ENCODE measurements at places on chromosomes 13 and 19. TPM values are rescaled to one million over a fixed set of nuclear protein-coding genes. Genes with fewer than 3 reads are reported as not detected.

DNA sequence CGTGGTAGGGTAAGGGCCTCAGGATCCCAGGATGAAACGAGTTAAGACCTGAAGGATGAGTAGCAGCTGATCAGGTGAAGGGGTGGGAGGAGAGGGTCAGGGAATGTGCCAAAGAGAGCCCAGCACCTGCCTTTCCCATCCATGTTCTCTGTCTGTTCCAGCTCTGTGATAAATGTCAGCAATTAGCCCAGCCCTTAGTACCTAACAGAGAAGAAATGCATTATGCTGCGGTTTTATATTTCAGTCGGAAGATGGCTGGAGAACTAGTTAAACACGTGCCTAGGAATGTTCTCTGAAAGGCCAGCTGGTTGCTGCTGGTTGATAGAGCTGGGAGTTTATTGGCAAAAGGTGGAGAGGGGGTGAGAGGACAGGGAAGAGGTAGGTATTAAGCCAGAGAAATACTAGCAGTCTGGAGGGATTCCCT lies 268.2 kb downstream of the SHISA2 start:
- no peak for DNase-seq

GRCh38 chr13:51425410-51426042 lies 27.3 kb downstream of the INTS6 start:
- no peak for DNase-seq

ATP4B gene
- not detected for total RNA-seq

DNA sequence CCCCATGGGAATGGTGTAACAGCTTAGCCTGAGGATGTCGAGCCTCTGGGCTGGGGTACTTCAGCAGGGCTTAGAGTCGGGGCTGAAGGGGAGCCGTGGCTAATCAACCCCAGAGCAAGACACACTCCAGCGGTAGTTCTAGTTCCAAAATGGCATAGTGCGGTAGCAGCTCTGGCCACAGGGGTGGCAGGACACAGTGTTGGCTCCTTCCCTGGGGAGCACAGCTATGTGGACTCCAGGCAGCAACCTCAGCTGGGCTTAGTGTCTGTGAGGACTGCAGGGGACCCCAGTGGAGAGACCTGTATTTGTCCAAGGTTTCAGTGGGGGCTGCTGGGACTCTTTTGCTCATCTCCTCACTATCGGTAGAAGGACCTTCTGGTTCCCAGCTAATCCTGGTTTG lies 70.8 kb upstream of the PCDH20 start:
- no peak for DNase-seq

GRCh38 chr19:15445807-15446376 lies 3.9 kb downstream of the WIZ start:
- DNase-seq = no peak

FCHO1 gene
- 55.0 TPM for total RNA-seq

REEP6 gene
- 1.7 TPM for total RNA-seq

GRCh38 chr19:31534786-31535657 lies 185.8 kb upstream of the TSHZ3 start:
- no peak for DNase-seq

RGL3 gene
- total RNA-seq = not detected

ZNF382 gene
- 12.0 TPM for total RNA-seq

DNA sequence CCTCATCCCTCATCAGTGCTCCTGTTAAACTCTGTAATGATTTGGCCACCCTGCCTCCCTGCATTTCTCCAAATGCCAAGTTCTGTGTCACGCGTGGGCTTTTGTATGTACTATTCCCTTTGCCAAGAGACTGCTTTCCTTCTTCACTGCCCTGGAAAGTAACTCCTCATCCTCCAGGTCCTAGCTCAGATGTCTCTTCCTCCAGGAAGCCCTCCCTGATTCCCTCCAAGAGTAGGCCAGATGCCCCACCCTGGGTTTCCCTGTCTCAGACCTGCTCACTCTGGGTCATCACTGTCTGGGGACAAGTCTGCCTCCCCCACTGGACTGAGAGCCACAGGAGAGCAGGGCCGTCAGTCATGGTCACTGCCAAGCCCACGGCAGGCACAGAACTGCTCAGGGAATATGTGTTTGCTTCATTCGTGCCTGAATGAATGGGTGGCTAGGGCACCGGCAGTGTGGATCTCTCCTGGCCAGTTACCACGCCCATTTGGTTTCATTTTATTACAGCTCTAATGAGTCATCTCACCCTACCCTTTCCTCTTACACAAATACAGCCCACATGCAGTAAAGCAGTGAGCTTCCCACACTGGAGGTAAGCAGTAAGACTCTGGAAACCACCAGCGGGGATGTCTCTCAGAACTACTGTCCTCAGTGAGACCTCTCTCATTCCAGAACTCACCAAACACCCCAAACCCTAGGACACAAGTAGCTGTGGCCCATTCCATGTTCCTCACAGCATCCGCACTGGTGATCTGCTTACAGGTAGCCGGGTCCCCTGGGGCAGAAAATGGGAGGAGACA lies 12.1 kb upstream of the GPR4 start:
- peak; percentile 50 for DNase-seq

DNA sequence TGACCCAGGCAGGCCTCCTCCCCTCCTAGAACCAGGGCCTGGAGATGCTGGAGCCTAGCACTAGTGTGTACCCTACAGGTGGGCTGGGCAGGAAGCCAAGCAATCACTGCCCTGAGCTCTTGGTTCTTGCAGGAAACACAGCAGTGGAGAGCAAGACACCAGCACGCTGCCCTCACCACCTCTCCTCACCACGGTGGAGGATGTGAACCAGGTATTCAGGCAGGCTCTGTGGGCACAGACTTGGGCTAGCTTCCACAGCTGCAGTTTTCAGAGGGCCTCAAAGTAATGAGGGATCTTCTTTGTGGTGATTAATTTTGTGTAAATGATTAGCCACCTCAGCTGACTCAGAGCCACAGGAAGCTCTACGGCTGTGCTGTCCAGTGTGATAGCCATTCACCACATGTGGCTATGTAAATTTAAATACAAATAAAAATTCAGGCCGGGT lies 13.6 kb upstream of the GPI start:
- DNase-seq = peak; percentile 54

SMAD9 gene
- total RNA-seq = not detected

GRCh38 chr13:97369261-97369893 lies 64.6 kb upstream of the RAP2A start:
- DNase-seq = no peak

DNA sequence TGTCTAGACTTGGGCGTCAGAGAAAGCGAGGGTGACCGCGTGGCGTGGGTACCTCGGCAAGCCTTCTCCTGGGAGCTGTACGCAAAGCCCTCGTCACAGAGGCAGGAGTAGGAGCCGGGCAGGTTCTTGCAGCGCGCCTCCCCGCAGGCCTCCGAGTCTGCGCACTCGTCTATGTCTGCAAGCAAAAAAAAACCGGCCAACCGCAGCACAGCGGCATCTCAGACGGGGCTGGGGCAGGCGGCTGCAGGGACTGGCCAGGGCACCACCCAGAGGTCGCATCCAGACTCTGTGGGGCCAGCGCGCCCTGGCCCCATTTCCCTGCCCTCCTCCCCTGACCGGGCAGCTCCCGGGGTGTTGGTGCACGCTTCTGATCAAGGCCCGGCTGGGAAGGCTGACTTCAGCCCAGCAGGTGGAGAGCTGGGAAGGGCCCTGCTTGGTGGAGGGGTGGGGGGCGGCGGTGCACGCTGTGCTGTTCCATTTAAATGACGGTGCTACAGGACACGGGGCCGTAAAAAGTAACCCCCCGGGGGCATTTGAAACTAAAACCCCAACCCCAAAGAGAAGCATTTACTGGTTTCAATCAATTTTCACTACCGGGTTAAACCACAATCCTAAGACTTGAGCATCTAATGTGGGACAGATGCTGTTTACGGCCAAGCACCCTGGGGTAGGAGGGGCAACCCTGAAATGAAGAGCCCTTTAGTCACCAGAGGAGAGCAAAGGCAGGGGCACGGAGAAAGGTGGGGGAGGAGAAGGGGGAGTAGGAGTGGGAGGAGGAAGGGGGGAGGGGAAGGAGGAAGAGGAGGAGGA lies 28.2 kb downstream of the GAS6 start:
- DNase-seq = no peak

CPAMD8 gene
- 0.11 TPM for total RNA-seq

ZNF865 gene
- 14.8 TPM for total RNA-seq

DNA sequence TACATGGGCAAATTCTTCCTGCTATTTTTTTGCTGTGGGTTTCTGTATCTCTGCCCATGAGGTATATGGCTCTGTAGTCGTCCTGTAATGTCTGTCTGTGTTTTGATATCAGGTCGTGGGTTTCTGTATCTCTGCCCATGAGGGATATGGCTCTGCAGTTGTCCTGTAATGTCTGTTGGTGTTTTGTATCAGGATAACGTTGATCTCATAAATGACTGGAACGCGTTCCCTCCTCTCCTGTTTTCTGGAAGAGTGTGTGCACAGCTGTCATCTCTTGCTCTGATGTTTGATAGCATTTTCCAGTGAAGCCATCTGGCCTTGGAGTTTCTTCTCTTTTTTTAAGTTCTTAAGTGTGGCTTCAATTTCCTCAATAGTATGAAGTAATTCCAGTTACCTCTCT lies 57.2 kb downstream of the SOX1 start:
- no peak for DNase-seq

EDNRB gene
- not detected for total RNA-seq

DNA sequence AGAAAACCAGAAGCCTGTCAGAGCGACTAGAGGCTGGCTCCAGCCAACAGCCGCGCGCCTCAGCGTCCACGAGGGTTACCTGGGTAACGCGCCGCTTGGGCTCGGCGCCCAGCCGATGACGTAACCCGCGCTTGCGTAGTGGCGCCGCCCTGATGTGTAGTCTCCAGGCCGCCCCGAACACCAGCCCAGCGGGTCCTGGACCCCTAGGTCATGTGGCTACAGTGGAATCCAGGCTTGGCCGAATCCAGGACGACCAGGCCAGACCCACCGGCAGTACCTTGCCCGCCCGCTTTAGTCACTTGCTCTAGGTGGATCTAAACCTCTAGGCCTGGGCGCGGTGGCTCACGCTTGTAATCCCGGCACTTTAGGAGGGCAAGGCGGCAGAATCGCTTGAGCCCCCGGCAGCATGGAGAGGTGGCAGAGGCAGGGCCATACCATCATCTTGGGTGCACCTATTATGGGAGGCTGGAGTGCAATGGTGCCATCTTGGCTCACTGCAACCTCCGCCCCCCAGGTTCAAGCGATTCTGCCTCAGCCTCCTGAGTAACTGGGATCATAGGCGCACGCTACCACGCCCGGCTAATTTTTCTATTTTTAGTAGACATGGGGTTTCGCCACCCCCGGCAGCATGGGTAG lies 7.2 kb upstream of the ZNF606 start:
- peak; percentile 85 for DNase-seq

CD209 gene
- not detected for total RNA-seq

- DNase-seq = no peak
These were observed 386.3 kb downstream of the KCTD12 start for GRCh38 chr13:76499891-76500290.

ZNF846 gene
- 9.4 TPM for total RNA-seq

DNA sequence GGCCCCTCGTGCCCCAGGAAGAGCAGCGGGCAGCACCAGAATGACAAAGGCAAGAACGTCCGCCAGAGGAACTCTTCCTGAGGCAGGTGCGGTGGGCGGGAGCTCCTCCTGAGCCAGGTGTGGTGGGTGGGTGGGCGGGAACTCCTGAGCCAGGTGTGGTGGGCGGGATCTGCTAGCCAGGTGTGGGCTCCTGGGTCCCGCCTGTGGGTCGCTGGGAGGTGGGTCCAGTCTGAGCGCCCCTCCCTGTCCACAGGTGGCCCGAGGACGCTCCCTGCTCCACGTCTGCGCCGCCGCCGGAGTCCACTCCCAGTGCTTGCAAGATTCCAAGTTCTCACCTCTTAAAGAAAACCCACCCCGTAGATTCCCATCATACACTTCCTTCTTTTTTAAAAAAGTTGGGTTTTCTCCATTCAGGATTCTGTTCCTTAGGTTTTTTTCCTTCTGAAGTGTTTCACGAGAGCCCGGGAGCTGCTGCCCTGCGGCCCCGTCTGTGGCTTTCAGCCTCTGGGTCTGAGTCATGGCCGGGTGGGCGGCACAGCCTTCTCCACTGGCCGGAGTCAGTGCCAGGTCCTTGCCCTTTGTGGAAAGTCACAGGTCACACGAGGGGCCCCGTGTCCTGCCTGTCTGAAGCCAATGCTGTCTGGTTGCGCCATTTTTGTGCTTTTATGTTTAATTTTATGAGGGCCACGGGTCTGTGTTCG lies 7.0 kb upstream of the HCN2 start:
- DNase-seq = no peak

LIPE gene
- 33.4 TPM for total RNA-seq

ZNF808 gene
- total RNA-seq = 50.0 TPM

DNA sequence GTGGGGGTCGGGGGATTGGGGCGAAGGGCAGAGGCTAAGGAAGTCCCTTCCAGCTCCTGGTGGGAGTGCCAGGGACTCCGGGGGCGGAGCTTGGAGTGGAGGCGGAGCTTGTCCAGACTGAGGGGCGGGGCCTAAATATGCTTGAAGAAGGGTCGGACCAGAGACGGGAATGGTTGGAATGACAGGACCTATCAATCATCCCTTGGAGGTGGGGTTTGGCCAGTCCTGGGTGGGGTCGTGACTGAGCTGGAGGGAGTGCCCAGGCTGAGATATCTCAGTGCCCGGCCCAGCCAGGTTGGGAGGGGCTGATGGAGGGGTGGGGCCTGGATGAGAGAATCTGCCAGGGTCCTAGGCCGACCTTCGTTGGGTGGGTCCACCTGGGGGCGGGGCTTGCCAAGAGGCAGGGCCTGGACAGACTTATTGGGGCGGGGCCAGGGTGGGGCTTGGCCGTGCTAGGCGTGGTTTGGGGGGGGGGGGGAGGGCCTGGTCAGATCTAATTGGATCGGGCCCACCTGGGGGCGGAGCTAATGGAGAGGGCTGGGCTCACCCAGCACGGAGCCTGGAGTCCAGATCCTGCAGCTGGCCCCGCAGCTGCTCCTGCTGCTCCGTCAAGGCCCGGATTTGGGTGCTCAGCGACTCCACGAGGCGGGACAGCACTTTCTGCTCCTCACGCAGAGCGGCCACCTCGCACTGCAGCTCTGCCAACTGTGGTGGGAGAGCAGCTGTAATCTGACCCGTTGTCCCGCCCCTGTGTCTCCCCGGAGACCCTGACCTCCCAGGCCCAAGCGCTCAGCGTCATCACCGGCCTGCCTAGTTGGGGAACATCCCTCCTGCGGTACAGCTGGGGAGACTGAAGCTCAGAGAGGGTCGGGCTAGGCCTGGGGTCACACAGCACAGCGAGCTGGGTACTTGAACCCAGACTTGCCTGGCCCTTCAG lies 2.6 kb upstream of the WIZ start:
- no peak for DNase-seq

ZNF682 gene
- 13.6 TPM for total RNA-seq

Measured in activated CD8-positive, alpha-beta T cell treated with anti-CD3 and anti-CD28 coated beads, Interleukin-2, amount 10 ng/mL, durations not matched to agents 7 days and 5 days (primary cell).